ENCODE measurements at places on chromosomes 4 and X. TPM values are rescaled to one million over a fixed set of nuclear protein-coding genes. Genes with fewer than 3 reads are reported as not detected.

OPN1MW2 gene
- total RNA-seq: not detected

PNMA5 gene
- not detected for total RNA-seq

FAM90A26 gene
- total RNA-seq: not detected

SPANXB1 gene
- total RNA-seq: not detected

CTAG2 gene
- not detected for total RNA-seq

PDE6B gene
- total RNA-seq: 0.22 TPM

Measured in uterine smooth muscle cell (primary cell).